ENCODE measurements at places on chromosomes 7 and 10. TPM values are rescaled to one million over a fixed set of nuclear protein-coding genes. Genes with fewer than 3 reads are reported as not detected.

DNA sequence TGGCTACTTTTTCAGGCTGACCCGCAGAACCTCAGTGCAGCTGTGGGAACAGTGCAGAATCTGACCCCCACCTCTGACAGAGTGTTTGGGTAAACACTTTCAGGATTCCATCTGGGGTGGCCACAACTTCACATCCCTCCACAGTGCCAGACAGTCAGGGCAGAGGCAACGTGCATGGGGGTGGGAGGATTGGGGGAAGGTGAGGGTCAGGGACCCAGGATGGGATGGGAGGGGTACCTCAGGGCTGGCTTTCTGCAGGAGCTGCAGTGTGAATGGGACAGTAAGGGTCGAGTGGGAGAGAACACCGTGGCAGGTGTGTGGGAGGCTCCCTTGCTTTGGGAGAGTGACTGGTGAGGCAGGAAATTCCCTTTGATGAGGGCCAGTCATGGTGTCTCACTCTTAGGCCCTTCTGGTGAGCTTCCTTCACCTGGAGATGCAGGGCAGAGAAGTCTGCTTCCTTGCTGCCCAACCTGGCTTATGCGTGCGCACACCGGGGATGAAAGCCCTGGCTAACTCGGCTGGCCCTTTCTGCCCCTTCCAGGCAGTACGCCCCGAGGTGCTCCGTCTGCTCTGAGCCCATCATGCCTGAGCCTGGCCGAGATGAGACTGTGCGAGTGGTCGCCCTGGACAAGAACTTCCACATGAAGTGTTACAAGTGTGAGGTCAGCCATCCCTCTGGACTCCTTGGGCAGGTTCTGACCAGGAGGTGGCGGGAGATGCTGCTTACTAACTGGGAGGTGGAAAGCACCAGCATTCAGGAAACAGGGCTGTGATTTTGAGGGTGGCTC lies 8.4 kb downstream of the ZYX start:
- no peak for ATAC-seq

- ATAC-seq = no peak
Observed at GRCh38 chr7:138167222-138167621, 91.0 kb downstream of the AKR1D1 start.

GRCh38 chr7:129924602-129925001 lies 28.2 kb downstream of the UBE2H start:
- ATAC-seq = no peak

GRCh38 chr7:153415632-153416031 lies 636.6 kb upstream of the DPP6 start:
- no peak for ATAC-seq

DNA sequence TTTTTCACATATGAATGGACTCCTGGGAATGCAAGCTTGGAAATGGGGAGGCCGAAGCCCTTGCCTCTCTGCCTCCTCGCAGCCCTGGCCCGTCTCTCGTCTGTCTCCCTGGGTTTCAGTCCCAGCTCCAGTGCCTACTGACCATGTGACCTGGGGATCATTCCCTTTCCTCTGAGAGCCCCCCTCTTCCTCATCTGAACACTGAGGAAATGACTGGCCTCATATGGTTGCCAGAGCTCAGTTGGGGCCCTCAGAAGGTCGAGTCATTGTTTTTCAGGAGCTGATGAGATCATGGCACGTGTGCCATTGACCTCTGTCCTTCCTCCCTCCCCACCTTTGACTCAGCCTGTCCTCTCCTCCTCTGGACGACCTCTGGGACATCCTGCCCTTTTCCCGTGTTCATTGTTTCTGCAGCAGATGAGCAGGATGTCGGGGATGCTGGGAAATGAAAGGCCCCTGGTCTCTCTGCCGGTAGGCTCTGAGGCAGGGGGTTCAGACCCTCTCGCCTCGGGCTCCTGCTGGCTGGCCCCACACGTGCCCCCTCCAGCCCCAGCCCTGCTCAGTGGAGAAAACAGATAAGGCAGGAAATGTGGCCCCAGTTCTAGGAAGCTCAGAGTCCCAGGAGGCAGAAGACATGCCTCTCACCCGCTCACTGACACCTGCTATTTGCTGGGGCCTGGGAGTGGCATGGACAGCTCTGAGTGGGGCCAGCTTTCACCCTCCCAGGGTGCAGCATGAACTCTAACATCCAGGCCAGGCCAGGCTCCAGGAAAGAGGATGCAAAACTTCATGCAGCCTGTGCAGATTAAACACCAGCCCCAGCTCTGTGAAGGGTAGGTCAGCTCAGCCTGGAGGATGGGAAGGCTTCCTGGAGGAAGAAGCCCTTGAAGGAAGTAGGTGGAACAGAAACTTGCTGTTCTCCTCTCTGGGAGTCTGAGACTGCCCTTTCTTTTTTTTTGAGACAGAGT lies 8.3 kb upstream of the PPP1R35 start:
- ATAC-seq = peak; percentile 20

- ATAC-seq = peak; percentile 72
Observed at GRCh38 chr7:90629297-90629918, 33.3 kb downstream of the CDK14 start.

DNA sequence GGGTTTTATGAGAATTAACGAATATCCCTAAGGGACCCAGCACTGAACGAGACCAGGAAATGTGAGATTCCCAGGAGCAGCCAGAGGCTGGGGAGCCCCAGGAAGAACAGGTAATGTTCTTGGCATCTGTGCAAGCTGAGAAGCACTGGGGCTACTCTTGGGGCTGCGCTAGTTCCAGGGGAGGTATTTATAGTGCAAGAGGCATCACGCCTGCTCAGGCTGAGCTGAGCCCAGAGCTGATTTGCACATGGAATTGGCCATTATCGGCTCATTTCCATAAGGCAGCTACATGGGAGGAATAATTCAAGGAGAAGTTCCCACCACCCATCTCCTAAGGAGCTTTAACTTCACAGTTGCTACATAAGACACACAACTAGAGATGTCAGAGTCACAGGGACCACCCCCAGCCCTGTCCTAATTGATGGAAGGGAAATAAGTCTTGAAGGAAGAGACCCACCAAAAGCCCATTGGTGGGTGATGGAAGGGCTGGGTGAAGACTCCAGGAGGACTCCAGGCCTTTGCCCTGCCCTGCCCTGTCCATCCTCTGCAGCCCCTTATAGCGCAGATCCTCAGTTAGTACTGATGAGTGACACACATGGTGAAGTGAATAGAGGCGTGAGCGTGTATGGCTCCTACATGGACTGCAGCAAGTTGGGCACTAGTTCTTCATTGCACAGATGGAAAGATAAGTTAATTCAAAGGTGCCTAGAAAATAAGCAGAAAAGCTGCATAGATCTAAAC lies 178.9 kb downstream of the GRID1 start:
- ATAC-seq = no peak

- ATAC-seq = no peak
Observed at GRCh38 chr10:103658049-103658577, 164.6 kb downstream of the NEURL1 start.

The TPST1 gene
- total RNA-seq = 10.4 TPM

The SUN3 gene
- total RNA-seq = not detected

The ADIRF gene
- total RNA-seq = 58.1 TPM

The ZNF804B gene
- 0.47 TPM for total RNA-seq

The ZPBP gene
- total RNA-seq = not detected

The CHRM2 gene
- total RNA-seq = 0.16 TPM

Data from motor neuron (in vitro differentiated cells).